Diencephalon (tissue), 1 donor: ENCODE measurements at places on chromosomes 6 and 20. TPM values are rescaled to one million over a fixed set of nuclear protein-coding genes. Genes with fewer than 3 reads are reported as not detected.

CDH26 gene
- total RNA-seq, result 0.69 TPM

PHIP gene
- total RNA-seq, result 51.0 TPM

HLA-DPA1 gene
- total RNA-seq, result 2.1 TPM

POLR1C gene
- 25.6 TPM for total RNA-seq

NEURL2 gene
- 4.6 TPM for total RNA-seq

SLC24A3 gene
- 50.5 TPM for total RNA-seq

TRIM31 gene
- total RNA-seq, result not detected

IRF4 gene
- not detected for total RNA-seq

SCUBE3 gene
- total RNA-seq, result 3.9 TPM

HLA-DOA gene
- total RNA-seq, result 1.2 TPM

EEF1A2 gene
- 313 TPM for total RNA-seq

FAM83C gene
- total RNA-seq, result not detected

GNMT gene
- total RNA-seq, result not detected

ACTL10 gene
- total RNA-seq, result 0.46 TPM

LY6G6C gene
- total RNA-seq, result not detected

SIM1 gene
- 9.7 TPM for total RNA-seq

WASF1 gene
- total RNA-seq, result 66.4 TPM

OR12D3 gene
- total RNA-seq, result not detected

TAAR5 gene
- total RNA-seq, result not detected

RRBP1 gene
- total RNA-seq, result 12.0 TPM

TUBB1 gene
- 0.92 TPM for total RNA-seq

C4B gene
- total RNA-seq, result 47.7 TPM

POPDC3 gene
- total RNA-seq, result 1.2 TPM

KIF3B gene
- total RNA-seq, result 109 TPM

KLHDC3 gene
- 118 TPM for total RNA-seq

ABCC10 gene
- total RNA-seq, result 23.8 TPM

MACROD2 gene
- total RNA-seq, result 43.1 TPM

TNNC2 gene
- total RNA-seq, result not detected

SLA2 gene
- total RNA-seq, result not detected

KHDRBS2 gene
- total RNA-seq, result 33.7 TPM

MGME1 gene
- 10.1 TPM for total RNA-seq

LBP gene
- not detected for total RNA-seq

TMEM74B gene
- 16.1 TPM for total RNA-seq

PKHD1 gene
- under 0.01 TPM for total RNA-seq

SMOC2 gene
- total RNA-seq, result 9.2 TPM

TRDN gene
- total RNA-seq, result 0.92 TPM

MUC22 gene
- not detected for total RNA-seq

FAM184A gene
- total RNA-seq, result 40.8 TPM

SLC35F1 gene
- 121 TPM for total RNA-seq

EPB41L1 gene
- total RNA-seq, result 133 TPM

TFAP2D gene
- total RNA-seq, result 0.92 TPM

AVP gene
- 51.9 TPM for total RNA-seq
